ENCODE measurements at places on chromosomes 4 and X.

DNA sequence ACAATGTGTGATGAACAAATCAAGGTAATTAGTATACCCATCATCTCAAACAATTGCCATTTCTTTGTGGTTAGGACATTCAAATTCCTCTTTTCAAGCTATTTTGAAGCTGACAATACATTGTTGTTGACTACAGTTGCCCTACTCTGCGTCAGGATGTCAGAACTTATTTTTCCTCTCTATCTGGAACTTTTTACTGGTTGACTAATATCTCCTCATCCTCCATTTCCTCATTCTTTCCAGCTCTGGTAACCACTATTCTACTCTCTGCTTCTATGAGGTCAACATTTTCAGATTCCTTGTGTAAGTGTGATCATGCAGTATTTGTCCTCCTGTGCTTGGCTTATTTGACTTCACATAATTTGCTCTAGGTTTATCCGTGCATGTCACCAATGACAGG, 240.5 kb upstream of the HS3ST1 start:
- no peak for DNase-seq

GRCh38 chr4:93495346-93495745, 333.2 kb upstream of the ATOH1 start:
- no peak for DNase-seq

- no peak for DNase-seq
These were observed 15.1 kb upstream of the GK start for GRCh38 chrX:30637874-30638815.

DNA sequence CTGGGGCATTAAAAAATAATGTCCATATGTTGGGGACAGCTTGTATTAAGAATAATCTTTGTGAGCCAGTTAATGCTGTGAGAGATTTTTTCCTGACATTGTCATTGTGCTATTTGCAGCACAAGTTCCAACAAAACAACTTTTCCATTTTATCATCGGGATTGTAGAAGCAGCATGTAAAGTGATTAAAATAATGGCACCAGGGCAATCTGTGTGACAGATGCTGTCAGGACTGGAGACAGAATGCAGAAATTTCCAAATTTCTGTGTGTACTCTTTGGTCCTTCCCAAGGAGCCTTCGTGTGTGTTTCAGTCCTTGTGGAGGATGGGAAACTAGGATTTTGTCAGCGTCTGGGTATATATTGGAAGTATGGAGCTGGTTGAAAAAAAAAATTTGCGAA, 101.5 kb upstream of the LIMCH1 start:
- no peak for DNase-seq

DNA sequence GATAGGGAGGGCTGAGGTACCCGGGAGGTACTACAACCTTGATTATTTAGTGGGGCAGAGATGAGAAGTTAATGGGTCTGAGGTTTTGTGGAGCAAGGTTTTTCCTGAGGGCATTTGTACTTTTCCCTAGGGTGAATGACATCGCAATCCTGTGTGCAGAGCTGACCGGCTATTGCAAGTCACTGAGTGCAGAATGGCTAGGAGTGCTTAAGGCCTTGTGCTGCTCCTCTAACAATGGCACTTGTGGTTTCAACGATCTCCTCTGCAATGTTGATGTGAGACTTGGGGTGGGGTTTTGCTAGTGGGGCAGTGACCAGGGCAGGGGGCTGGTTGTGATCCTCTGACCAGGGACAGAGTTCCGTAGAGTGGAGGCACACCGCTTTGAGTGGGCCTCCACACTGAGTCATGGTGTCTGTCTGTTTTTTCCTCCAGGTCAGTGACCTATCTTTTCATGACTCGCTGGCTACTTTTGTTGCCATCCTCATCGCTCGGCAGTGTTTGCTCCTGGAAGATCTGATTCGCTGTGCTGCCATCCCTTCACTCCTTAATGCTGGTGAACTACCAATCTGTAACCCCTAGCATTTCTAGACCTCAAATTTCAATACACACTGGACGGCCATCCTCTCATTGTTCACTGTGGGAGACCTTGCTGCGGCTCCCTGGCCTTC, 9.9 kb downstream of the MED12 start:
- DNase-seq = no peak
